Retina (tissue), 1 donor: ENCODE measurements at places on chromosomes 3 and 15.

DNA sequence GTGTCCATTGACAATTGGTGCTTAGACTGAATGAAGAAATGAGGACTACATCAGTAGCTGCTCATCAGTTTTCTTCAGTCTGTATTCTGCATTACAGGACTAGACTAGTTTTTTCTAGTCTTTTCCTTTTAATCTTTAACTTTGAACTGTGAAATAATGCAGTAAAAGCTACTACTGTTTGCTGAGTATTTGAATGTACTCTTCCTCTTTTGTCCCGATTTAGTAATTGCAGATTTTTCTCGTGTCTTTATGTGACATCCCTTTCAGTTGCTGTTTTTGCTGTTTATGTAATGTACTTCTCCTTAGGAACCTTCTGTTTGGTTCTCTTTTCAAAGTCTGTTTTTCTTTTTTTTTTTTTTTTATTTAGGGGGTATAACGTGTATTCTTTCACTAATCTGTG, 17.4 kb downstream of the MFSD1 start:
- DNase-seq: no peak

- no peak for DNase-seq
These were observed 167.2 kb downstream of the KCNMB2 start for GRCh38 chr3:178703268-178703975.

GRCh38 chr15:74920456-74920855, 13.8 kb upstream of the FAM219B start:
- DNase-seq: no peak

- peak; percentile 47 for DNase-seq
These were observed 250.3 kb downstream of the SLC9A9 start for GRCh38 chr3:143597774-143598652.

DNA sequence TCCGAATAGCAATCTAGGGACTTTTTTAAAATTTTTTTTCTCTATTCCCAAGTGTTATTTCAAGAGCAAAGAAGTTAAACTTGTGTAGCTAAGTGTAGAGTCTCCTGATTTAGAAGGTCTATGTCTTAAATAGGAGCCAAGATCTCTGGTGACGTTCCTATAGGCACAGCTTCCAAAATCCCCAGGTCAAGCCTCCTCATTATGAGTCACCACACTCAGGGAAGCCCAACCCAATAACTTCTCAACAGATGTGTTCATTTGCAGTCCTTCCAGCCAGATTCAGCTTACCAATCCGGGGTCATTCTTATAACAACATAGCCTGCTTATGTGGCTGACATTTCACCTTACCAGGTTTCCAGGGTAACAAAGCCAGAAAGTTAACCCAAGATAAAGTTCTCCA, 270.3 kb downstream of the IL5RA start:
- DNase-seq: no peak

GRCh38 chr3:157089455-157090221, 70.3 kb downstream of the CCNL1 start:
- no peak for DNase-seq

DNA sequence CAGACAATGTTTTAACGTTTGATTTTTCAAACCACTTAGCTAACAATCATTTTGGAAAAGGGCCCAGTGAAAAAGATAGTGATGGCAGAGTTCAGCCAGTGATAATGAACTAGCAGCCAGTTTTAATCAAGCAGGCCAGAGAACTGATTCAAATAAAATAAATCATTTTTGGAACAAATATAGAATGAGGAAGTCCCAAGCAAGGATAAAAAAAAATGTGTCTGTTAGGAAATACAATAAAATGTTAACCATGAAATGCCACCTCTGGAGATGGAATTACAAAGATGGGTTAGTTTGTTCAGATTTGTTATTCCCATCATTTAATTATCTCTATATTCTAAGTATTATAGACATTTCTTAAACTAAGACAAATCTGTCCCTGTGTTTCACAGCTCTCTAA, 1.1 kb downstream of the HERC1 start:
- DNase-seq: no peak

- DNase-seq: no peak
These were observed 399.7 kb upstream of the NR2F2 start for GRCh38 chr15:95930659-95931375.

DNA sequence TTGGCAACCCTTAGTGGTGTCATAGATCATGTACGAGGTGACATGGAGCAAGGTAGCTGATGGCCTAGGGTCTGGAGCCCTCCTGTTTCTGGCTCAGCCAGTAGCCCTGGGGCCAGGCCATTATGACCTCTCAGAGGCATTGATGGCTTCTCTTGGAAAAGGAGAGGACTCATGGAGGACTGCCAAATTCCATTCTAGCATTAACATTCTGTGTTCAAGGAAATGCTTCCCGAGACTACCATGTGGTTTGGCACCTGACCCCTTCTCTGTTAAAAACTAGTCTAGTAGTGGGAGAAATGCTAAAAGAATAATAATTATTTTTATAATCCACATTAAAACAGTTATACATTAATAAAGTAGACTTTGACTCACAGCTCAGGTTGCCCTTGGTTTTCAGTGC, 40.2 kb upstream of the ADAMTSL3 start:
- DNase-seq: no peak

DNA sequence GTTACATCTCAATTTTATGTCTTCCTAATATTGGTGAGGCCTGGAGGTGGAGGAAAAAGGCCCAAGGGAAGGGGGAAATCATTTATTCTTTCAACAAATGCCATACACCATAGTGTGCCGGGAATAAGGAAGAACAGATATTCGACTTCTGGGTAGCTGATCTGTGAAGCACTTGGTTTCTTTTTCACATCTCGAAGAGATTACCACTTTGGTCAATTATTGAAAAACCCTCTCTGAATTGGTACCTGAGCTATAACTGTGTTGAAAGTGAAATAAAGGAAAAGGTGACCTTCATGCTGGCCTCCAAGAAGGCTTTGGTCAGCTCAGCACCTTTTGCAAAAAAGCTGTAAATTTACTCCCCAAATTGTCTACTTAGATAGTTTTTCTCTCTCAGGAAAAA, 14.2 kb upstream of the MB21D2 start:
- no peak for DNase-seq

- no peak for DNase-seq
These were observed 9.6 kb downstream of the VGLL4 start for GRCh38 chr3:11634081-11634635.

DNA sequence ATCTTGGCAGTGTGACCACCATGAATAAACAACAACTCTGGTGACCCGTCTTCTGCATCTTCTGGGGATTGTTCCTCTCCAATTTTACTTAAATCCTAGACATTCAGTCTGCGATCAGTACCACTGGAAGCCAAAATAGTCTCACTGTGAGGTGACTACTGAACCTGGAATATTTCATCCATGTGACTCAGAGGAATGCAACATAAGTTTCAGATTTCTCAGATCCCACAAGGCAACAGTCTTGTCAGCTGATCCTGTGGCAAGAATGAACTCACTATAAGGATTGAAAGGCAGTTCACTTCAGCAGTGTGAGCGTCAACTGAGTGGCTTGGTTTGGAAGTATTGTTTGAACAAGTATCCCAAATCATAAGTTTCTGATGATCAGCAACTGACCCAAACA, 13.2 kb downstream of the NSUN3 start:
- no peak for DNase-seq

GRCh38 chr3:183275418-183275817, 22.4 kb downstream of the B3GNT5 start:
- DNase-seq: no peak

DNA sequence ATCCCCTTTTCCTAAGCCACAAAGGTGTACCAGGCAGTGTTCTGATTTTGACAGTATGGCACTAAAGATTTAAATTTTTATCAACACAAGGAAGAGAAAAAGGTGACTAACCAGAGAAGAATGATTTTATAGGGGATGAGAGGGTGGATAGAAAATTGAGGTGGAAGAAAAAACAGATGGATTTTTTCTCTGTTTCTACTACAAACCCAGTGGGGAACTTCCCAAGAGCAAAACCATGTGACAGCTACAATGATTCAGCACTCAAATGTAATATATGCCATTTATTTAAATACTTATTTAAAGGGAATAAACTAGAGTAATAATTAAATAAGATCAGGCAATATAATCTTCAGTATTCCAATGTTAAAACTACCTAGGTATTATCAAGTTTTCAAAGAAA, 11.1 kb downstream of the DCUN1D1 start:
- no peak for DNase-seq

- no peak for DNase-seq
These were observed 7.3 kb downstream of the PPP1R14D start for GRCh38 chr15:40821195-40821594.

DNA sequence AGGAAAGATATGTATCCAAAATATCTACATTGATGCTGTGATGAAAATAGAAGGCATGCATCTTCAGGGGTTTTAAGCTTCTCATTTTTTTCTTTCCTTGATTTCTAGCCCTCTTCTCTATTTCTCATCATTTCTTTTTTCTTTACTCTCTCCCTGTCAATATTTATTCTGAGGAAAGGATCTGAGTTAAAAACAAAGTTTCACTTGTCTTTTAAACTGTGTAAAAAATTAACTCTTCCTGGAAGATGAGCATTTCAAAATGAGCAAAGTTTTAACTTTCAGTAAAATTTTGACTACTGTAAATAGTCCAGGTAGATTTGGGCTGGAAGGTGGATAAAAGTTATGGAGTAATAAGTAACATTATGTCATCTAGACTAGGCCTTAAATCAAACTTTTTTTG, 500.2 kb upstream of the GBE1 start:
- DNase-seq: no peak

- no peak for DNase-seq
These were observed 253.3 kb upstream of the LYSMD4 start for GRCh38 chr15:99986297-99987118.

- no peak for DNase-seq
These were observed 109.2 kb upstream of the ROBO2 start for GRCh38 chr3:76930712-76931111.

GRCh38 chr15:100291106-100291505, 50.7 kb downstream of the ADAMTS17 start:
- no peak for DNase-seq

DNA sequence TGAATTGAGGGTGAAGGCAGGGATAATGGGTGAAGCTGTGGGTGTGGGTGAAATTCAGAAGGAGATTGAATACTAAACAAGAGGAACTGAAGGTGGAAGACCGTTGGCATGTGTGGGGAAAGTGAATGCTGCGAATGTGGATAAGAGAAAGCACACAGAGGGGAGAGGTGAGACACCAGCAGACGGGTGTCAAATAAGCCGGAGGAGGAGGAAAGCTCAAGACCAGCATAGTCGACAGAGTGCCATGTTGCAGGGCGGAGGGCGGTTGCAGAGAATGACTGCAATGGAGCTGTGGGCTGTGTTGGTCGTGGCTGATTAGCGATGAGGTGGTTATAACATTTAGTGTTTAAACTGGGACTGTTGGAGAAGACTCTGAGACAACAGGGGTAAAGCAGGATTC, 16.4 kb upstream of the HCN4 start:
- DNase-seq: no peak

DNA sequence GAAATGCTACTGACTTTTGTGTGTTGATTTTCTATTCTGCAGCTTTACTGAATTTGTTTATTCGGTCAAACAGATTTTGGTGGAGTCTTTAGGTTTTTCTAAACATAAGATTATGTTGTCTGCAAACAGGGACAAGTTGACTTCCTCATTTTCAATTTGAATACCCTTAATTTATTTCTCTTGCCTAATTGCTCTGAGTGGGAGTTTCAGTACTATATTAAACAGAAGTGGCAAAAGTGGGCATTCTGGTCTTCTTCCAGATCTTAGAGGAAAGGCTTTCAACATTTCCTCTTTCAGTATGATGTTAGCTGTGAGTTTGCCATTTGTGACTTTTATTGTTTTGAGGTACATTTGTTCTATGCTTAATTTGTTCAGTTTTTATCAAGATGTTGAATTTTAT, 268.5 kb downstream of the WNT5A start:
- no peak for DNase-seq

DNA sequence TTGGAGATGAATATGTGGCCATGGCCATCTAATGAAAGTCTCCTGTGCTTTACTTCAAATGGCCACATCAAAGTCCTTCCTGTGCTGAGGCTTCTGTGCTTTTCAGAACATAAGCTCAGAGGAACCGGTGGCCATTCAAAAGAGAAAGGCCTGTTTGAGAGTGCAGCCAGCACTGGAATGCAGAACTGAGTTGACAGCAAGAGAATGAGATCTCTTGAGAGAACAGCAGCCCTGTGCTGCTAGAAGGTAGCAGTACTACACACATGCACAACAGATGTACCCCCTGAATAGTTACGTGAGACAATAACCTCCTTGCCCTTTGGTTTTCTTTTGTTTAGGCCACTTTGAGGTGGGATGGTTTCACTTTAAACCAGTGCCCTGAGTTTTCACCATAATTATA, 292.5 kb downstream of the PTPRG start:
- DNase-seq: no peak

DNA sequence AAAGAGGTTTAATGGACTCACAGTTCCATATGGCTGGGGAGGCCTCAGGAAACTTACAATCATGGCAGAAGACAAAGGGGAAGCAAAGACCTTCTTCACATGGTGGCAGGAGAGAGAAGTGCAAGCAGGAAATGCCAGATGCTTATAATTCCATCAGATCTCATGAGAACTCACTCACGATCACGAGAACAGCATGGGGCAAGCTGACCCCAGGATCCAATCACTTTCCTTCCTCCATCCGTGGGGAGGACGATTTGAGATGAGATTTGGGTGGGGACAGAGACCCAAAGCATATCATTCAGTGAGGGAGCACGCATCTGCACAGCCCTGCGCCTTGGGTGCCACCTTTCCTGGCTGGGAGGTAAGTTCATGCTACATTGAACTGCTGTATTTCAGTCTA, 234.1 kb upstream of the ATP10A start:
- DNase-seq: no peak

DNA sequence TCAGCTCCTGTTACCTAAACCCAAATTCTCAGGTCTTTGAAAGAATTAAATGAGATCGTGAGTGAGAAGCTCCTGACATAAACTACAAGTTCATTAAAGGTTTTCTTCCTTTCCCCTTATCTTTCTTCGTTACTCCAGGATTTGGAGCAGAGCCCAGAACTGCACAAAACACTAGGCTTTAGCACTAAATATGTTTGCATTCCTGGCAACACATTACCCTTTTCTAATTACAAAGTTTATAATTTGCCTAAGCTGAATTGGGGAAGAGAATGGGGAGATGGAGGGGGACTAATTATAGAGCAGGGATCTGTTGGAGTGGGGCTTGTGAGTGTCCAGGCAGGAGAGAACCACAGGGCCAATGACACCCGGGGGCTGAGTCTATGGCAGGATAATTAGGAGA, 109.7 kb downstream of the SV2B start:
- no peak for DNase-seq
